ENCODE measurements at places on chromosomes 5 and 9.

- no peak for DNase-seq
Observed at GRCh38 chr5:5772202-5772601, 349.7 kb downstream of the ICE1 start.

- DNase-seq = no peak
Observed at GRCh38 chr5:80659106-80659505, 4.3 kb upstream of the DHFR start.

- DNase-seq = no peak
Observed at GRCh38 chr9:37031902-37032301, 2.2 kb downstream of the PAX5 start.

- DNase-seq = no peak
Observed at GRCh38 chr9:88938189-88938588, 53.1 kb upstream of the S1PR3 start.

Measured in NCI-H1930 (cell line).